ENCODE measurements at places on chromosomes 4 and X.

DNA sequence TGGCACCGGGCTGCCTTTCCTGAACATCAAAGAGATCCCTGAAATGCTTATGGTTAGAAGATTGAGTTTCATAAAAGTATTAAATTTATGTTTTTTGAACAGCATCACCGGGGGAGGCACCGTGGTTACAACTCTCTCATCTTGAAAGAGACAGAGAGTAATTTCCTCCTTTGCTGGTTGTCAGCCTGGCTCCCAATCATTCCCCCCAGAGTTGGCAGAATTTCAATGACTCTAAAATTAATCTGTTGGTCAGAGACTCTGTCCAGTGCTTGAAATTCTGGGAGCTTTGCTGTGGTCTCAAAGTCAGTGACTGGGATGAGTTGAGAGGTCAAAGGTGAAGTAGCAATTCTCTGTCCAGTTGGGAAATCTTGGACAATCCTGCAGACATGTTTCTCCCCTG, 135.9 kb downstream of the RAB28 start:
- no peak for DNase-seq

DNA sequence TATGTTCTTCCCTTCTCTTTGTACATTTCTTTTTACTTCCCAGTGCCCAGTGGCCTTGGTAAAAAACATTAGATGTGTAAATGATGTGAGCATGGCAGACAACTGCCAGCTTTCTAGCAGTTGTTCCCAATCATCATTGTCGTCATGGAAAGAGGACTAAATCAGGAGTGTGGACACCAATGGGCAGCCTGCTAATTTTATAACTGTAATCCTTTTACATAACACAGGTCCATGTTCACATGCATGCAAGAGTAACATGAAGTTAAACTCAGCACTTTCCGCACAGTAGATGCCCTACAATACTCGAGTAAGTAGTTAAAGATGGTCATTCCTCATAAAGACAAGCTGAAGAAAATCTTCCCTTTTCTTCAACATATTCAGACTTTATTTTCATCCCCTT, 23.4 kb upstream of the G3BP2 start:
- DNase-seq: no peak

DNA sequence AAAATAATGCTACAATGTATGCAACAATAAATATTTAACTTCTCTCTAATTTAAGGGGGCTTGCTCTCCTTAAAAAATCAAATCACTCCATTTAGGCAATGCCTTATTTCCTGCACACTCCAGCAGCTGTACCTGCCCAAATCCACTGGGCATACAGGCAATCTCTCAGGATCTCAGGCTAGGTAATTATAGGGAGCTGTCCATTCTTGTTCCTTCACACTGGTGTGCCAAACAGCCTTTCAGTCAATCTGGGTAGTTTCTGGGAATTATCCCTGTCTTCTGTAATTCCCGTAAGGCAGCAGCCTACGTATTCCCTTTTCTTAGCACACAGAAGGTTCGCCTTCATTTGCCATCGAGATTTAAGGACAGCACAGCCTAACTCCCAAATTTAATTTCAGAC, 922.6 kb upstream of the SLIT2 start:
- no peak for DNase-seq

DNA sequence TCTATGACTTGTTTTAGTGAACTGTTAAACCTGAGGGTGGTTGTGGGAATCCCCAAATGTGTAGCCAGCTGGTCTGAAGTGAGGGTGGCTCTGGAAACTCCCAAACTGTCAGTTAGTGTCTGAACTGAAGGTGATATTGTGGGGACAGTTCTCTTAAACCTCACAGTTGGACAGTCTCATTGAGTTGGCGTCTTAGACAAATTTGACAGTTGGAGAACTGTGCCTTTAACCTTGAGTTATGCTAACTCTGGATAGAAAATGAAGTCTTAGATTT, 20.7 kb upstream of the CTSO start:
- no peak for DNase-seq

- peak; percentile 60 for DNase-seq
These were observed 154.5 kb upstream of the SLC4A4 start for GRCh38 chr4:71184195-71184781.

DNA sequence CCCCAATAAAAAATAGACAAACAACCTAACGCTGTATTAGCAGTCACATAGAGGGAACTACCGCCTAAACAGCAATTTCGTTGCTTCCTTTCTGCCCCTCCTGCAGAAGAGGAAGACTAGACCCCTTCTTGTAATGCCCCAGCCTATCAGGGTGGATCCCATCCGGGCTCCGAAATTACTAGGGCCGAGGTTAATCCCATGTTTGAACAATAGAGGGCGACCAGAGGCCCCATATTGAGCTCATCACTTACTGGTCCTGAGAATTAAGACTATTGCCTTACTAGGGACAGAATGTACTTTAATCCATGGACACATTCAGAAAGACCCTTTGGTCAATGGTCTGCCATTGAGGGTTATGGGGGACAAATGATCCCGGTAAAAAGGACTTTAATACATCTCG, 11.8 kb upstream of the ZNF630 start:
- no peak for DNase-seq

All from cerebellar nuclear complex (tissue), 1 donor.